ENCODE measurements at places on chromosomes 6 and 20.
A peak's percentile ranks its signal among the peaks of the same experiment; 100 is the strongest.

DNA sequence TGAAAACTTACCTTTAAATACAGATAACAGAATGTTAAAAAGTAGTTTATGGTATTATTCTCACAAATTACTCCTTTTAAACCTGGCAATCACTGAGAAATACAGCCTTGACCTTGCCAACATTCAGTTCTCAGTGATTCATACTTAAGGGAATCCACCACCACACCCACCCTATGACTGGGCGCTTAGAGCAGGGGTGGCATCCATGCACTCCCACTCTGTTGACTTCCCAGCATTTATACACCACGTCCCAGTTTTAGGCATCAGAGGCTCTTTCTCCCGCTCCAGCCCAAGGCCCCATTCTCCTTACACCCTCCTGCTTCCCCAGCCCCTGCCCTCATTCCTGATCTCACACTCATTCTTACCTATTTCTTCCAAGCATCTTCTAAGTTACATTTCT is 16.3 kb downstream of the TRAF3IP2 start:
- no peak for DNase-seq

DNA sequence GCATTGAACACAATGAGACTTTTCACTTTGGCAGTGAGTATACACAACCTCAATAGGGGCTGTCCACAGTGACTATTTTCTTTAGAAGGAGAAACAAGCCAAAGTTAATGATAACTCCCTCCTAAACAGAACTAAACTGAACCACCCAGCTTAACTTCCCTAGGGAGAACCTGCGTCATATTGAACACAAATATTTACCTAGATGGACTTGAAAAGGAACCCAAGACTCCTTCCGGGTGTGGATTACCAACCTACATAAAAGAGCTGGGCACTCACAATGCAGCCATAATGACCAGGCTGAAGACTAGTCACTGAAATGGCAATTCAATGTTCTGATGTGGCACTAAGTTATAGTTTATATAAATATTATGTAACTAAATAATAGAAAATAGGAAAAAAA is 160.6 kb downstream of the IBTK start:
- DNase-seq, result no peak

DNA sequence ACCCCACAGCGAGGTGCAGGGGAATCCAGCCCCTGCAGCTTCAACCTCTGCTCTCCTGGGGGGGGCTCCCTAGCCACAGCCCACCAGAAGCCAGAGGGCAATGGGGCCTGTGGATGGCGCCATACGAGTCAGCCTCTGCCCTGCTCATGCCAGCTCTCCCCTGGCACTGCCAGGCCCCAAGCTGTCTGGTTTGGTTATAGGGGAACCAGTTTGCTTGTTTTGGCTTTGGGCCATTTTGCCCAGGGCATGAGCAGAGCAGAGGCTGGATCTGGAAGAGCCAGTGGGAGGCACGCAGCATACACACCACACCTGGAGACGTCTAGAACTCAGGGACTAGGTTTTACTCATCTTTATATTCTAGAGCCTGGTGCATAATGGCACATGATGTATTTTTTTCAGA is 66.7 kb upstream of the SLC22A16 start:
- no peak for DNase-seq

DNA sequence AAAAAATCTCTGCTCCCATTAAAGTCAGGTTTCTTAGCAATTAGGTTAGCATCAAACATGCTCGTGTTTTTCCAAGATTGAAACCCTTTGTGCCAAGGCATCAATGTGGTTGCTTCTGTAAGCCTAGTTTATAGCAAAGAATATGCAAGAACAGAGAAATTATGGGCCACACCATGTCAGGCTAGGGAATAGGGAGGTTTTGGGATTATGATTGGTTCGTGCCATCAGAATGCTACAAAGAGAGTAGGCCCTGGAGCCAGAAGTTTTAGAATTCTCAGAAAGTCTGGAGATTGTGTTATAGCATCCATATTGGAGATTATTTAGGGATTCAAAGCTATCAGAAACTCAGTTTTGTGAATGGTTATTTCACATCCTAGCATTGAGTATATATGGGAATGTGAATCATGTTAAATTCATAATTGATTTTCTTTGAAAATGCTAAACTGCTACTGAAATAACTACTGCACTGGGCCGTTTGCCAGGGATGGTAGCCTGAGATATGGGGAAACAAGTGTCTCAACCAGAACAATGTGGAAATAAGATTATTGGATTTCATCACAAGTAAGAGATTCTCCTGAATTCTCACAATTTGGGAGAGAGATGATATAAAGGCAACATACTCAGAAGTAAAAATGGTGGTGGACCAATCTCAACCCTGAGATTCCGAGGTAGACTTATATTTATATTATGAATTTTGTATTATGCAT is 45.3 kb downstream of the ZNF292 start:
- no peak for DNase-seq

GRCh38 chr20:50673466-50674137 is 17.7 kb downstream of the RIPOR3 start:
- no peak for DNase-seq

DNA sequence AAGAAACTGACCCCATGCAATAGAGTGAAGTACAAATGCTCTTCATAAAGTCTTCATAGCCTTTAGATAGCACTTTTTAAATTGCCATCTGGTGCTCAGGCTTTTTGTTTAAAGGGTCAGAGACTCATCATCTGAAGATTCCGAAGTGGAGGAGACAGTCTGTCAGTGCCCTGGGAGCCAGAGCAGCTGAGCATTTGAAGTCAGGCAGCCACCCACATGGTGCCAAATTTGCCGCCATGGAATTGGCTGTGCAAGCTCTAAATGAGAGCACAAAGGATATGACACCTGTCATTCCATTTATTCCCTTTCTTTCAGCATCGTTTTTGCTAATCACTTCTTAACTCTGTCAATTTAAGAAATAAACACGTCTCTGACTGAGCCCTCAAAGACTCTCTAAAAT is 32.8 kb upstream of the CEP162 start:
- DNase-seq, result no peak

DNA sequence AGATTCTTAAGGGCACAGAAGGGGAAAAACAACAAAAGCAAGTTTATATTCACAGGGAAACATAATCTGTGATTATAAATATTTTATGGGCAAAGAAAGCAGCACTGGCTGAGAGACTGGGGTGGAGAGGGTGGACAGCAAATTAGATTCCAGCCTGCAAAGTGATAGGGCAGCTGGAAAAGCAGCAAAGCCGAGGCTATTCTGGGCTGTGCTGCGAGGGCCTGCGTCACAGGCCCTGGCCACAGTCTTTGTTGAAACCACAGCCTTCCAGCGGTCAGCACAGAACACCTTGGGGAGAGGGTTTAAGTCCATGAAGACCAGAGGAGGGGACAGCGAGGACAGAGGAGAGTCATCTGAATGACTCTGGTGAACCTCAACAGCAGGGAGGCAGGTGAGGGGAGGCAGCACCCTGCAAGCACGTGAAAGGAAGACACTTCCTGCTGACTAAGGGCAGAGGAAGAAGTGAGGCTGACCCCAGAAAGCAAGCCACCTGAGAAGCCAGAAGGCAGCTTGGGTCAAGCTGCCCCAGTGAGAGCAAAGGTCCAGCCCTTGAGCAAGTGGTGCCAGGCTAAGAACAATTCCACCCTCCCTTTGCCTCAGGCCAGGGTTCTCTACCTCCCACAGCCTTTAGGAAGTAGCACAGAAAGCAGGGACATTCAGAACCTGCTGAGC is 17.1 kb downstream of the MRPL14 start:
- peak; percentile 48 for DNase-seq

- peak; percentile 6 for DNase-seq
These were observed 94.5 kb upstream of the STXBP5 start for GRCh38 chr6:147109707-147110106.

GRCh38 chr6:43727634-43728033 is 40.0 kb upstream of the MRPS18A start:
- DNase-seq, result no peak

GRCh38 chr20:33812152-33812849 is 1.2 kb downstream of the CHMP4B start:
- peak; percentile 73 for DNase-seq

- DNase-seq, result no peak
These were observed 11.1 kb downstream of the BTN2A1 start for GRCh38 chr6:26468829-26469228.

GRCh38 chr6:29705389-29706231 is 17.6 kb upstream of the HLA-F start:
- DNase-seq, result peak; percentile 47

- no peak for DNase-seq
These were observed 15.2 kb upstream of the GDAP1L1 start for GRCh38 chr20:44231713-44232468.

DNA sequence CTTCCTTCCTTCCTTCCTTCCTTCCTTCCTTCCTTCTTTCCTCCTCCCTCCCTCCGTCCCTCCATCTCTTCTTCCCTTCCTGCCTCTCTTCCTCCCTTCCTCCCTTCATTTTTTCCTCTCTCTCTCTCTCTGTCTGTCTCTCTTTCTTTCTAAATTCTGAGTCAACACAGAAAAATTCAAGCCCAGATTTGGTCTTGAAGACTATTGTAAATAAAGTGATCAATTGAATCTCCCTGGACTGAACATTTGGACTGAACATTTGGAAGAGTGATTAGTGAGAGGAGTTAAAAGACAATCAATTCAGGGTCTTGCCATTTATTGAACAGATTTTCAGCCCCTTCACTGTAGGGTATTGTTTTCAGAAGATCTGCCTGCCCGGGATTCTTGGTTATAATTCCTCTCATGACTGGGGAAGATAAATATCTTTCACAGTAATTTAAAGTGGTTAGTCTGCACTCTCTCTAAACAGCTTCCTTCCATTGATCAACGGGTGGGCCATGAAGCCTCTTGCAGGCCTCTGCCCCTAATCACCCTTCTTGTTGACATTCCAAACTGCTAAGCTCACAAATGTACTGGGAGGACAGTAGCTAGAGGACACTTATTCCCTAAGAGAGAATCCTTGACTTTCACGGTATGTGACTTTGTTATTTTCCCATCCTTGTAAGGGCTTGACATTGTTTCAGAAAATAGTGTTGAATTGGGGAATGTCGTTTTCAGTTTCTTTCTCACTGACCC is 101.7 kb upstream of the BMP2 start:
- DNase-seq, result peak; percentile 45

- DNase-seq, result no peak
These were observed 147.7 kb downstream of the ZNF217 start for GRCh38 chr20:53445932-53446331.

GRCh38 chr20:21712443-21713059 is 7.1 kb downstream of the PAX1 start:
- no peak for DNase-seq

GRCh38 chr6:87538510-87539260 is 51.1 kb downstream of the RARS2 start:
- DNase-seq, result no peak

DNA sequence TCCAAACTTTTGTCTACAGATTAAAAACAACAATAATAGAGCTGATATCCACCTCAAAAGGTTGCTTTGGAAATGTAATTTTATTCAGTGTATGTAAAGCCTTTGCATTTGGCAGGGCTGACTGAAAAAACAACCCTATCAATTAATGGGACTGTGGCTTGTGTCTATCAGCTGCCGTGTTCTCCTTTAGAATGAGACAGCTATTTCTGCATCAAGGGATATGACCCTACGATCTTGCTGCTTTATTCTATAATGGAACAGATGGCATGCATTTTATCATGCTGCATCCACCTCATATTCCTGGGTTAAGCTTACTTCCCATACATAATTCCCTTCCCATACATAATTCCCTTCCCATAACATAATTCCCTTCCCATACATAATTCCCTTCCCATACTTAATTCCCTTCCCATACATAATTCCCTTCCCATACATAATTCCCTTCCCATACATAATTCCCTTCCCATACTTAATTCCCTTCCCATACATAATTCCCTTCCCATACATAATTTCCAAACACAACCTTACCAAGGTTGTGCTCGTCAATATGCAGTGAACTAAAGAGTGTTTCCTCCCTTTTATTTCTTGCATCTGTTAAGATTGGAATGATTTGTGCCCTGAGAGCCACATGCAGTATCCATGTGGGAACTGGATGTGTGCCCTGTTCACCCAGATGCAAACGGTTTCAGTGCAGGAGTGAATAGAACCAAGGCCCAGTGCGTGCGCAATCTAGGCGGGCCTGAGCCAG is 26.8 kb downstream of the SERPINB6 start:
- DNase-seq, result no peak

DNA sequence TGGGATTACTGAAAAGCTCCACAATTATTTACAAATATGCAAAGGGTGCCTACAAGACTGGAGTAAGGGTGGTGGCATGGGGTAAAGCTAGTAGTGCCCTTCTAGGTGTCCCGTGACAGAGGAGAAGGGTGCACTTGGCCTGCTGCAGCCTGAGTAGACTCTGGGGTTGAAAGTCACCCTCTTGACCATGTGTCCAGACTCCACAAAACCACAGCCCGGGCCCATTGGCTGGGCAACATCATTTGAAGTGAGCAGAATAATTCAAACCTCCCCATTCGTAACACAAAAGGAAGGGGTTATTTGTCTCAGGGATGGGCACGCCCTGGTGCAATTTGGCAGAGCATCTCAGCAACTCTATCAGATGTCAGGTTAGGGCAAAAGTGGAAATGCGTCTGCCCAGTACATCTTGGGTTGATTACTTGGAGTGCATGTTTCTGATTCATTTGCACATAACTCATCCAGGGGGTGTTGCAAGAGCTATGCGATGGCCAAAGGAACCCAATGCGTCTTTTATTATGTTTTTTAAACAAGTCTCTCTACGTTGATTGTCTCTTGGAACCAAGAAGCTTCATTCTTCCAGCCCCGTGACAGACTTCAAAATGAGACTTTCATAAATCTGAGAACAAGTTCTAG is 56.7 kb downstream of the ISM1 start:
- DNase-seq, result no peak

DNA sequence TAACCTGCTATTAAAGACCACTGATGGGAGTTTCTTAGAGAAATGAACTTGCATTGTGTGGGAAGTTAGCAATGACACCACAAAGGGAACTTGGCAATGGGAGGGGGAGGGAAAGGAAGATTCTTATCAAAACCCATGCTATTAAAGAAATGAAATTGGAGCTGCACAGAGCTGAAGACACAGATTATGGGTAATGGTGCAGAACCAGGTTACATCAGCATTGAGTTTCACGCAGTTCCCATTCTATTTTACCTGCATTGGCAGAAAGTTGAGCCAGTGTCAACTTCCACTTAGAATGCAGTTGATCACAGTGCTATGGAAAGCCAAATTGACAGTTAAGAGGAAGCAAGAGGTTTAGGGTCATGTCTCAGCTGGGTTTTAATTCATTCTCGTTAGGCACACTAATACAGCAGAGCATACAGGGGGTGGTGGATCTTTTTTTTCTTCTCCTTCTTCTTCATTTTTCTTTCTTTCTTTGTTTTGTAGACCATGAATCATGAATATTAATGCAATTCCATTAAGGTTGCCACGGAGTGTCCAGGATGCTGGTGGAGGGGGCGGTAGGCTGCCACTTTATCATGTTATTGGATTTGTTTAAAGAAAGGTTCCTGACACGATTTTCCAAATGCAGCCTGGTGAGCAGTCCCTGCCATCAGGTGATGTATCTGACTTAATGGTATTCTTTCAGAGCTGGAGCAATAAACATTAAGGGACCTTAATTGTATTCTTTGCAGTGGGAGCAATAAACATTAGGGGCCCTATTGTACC is 1092.0 kb upstream of the MAP3K7 start:
- no peak for DNase-seq

DNA sequence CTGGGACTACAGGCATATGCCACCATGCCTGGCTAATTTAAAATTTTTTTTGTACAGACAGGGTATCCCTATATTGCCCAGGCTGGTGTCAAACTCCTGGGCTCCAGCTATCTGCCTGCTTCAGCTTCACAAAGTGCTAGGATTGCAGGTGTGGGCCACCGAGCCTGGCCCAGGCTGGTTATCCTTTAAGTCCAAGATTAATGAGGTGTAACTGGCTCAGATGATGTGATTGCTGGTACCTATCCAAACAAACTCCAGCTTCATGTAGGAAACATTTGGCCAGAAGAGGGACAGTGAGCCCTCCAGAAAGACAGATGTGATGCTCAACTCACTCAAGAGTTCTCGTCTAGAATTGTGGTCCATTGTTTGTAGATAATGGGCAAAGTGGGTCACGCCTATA is 9.2 kb upstream of the ZNF318 start:
- DNase-seq, result no peak

Measured in small intestine (tissue), 16 donors.